Esophagus squamous epithelium (tissue), 5 donors: ENCODE measurements at places on chromosomes 16 and 17.

DNA sequence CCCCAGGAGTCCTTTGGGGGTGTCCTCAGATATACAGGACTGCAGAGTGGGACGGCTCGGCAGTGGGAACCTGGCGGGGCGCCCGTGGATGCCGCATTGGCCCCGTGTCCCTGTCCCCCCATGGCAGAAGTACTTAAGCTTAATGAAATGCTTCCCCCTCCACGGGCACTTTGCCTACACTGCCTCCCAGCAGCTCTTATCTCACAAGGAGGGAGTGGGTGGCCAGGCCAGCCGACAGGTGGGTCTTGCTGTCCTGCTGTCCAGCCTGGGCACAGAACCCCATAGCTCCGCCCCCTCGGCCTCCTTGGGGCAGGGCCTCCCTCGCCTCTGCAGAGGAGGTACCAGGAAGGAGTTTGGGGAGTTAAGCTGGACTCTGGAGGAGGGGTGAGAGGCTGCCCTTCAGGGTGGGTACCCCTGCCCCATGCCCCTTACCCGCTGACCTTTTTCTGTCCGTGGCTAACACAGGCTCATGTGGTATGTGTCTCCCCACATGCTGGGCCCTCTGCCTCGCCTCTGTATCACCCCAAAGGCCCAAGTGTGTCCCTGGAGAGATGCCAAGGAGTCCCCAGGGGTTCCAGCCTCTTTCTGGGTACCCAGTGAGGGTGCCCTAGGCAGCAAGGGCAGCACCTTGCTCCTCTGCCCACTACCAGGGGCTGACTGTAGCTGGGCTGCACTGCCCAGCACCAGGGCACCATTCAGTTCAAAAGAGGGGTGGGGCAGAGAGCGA lies 8.7 kb downstream of the THRA start:
- DNase-seq: no peak

GRCh38 chr17:79732804-79733691 lies 2.3 kb downstream of the ENPP7 start:
- no peak for DNase-seq

DNA sequence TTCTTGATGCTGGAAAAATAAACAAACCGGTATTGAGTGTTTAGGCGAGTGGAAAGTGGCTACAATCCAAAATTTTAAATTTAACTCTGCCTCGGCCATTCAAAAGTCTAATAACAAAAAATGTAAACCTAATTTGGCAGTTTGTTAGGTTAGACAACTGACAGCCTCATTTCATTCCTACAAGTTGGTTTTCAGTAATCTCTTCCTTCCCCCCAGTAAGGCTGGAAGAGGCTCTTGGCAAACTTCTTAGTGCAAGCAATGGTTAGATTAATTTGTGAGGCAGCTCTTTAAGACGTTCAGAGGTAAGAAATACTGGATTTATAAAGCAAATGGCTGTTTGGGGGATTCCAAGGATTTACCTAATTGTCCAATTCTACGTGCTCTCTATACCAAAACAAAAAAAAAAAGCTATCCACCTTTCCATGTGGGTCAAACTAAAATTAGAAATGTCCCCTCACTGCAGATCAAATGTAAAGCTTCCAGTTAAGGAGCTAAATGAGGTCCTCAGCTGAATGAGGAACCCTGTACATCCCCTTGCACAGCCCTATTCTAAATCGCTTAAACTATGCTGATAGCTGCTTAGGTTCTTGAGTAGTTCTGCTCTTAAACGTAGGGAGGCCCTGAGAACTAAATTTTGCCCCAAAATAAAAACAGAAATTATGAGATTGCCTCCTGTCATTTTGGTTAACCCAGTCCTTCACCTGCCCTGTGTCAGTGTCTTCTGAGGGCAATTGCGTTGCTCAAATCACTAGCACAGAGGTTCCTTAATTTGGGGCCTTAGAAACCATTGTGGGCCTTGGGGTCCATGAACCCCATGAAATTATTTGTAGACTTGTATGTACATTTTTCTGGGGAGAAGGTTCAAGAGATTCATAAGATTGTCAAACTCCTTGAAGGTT lies 2.9 kb downstream of the HEXIM1 start:
- DNase-seq: no peak

DNA sequence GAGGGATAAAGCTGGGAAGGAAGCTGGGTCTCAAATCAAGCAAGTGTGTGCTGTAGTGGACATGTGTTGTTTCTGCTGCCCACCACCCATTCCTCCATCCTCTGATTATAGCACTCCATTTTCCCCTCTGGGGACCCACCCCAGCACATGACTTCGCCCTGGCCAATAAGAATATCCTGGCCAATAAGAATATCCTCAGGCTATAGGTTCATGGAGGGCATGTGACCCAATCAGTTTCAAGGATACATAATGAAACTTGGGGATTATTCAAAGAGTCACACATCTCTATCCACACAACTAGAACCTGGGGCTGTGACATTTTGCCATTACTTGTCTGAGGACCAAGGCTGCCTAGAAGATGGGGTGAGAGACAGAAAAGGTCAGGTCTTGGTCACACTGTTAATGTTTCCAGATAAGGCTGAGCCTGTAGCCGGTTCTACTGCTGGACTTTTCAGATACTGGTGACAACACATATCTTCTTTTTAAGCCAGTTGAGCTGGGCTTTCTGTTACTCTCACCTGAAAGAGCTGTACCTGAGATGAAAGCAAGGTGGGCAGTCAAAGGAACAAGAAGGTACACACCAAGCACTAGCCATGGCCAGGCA lies 33.7 kb downstream of the MYO18A start:
- DNase-seq: no peak
